SK-N-SH (cell line): ENCODE measurements at places on chromosomes 2 and 18. TPM values are rescaled to one million over a fixed set of nuclear protein-coding genes. Genes with fewer than 3 reads are reported as not detected.

- DNase-seq = peak; percentile 59
Observed at GRCh38 chr2:101518578-101519492, 43.9 kb upstream of the RFX8 start.

DNA sequence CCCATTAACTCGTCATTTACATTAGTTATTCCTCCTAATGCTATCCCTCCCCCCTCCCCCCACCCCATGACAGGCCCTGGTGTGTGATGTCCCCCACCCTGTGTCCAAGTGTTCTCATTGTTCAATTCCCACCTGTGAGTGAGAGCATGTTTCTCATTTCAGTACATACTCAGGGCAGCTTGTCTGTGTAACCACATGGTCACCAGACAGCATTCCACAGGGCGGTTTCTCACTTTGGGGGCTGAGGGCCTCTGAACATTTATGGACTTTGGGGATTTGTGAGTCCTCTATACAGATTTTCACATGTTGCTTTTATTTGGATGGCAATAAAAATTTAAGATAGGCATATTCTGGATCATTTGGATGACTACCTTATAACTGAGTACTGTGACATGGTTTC is 84.0 kb downstream of the LYPD6B start:
- no peak for DNase-seq

GRCh38 chr2:27184115-27184514 is 27.7 kb upstream of the ATRAID start:
- DNase-seq = no peak

DNA sequence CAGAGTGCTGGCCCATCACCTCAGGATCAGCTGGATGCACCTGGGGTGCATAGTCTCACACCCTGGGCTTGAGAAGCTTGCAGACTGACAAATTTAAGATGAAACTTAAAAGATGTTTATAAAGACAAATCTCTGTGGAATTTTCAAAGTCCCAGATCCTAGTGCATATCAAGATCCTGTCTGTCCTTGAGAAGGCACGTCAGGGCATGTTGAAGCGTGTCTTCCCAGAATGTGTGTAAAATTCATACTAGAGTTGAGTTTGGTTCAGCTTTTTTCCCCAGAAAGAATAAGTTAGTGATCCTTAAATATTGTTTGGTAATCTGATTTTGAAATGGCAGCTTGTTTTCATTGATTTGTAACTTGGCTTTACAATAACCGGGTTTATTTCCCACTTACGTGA is 27.5 kb downstream of the INSIG2 start:
- DNase-seq = no peak

GRCh38 chr2:129400826-129401225 is 578.6 kb upstream of the RAB6C start:
- peak; percentile 50 for DNase-seq

DNA sequence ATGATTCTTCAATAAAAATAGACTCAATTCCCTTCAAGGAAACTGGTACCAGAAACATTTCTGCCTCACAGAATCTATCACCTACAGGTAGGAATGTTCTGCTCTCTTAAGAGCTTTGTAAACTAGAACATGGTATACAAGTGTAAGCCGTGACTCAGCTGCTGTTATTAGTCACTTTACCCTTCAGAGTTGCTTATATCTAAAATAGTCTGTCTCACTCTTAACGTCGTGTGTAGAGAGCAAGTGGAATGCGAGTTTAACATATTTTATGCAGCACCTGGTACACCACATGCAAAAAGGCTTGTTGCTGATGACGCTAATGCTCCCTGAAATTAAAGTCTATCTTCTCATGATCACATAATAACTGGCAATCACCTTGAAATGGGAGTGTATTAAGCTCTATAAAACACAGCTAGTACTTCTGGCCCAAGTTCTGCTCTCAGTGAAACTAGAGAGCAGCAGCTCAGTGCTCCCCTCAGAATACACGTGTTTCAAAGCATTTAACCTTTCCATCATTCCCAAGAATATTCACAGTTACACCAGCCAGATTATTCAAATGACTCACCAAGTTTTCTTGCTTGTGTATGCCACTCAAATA is 420.0 kb downstream of the ZEB2 start:
- no peak for DNase-seq

GRCh38 chr2:139165041-139165440 is 384.9 kb upstream of the NXPH2 start:
- DNase-seq = no peak

THAP4 gene
- polyA plus RNA-seq = 46.0 and 64.7 TPM in 2 replicates

- DNase-seq = no peak
Observed at GRCh38 chr2:241574911-241575623, 16.5 kb downstream of the BOK start.

IL1A gene
- polyA plus RNA-seq = not detected in 2 replicates

- no peak for DNase-seq
Observed at GRCh38 chr2:103788951-103789350, 1027.1 kb downstream of the TMEM182 start.

CXCR4 gene
- polyA plus RNA-seq = 0.48 and 1.3 TPM in 2 replicates

DNA sequence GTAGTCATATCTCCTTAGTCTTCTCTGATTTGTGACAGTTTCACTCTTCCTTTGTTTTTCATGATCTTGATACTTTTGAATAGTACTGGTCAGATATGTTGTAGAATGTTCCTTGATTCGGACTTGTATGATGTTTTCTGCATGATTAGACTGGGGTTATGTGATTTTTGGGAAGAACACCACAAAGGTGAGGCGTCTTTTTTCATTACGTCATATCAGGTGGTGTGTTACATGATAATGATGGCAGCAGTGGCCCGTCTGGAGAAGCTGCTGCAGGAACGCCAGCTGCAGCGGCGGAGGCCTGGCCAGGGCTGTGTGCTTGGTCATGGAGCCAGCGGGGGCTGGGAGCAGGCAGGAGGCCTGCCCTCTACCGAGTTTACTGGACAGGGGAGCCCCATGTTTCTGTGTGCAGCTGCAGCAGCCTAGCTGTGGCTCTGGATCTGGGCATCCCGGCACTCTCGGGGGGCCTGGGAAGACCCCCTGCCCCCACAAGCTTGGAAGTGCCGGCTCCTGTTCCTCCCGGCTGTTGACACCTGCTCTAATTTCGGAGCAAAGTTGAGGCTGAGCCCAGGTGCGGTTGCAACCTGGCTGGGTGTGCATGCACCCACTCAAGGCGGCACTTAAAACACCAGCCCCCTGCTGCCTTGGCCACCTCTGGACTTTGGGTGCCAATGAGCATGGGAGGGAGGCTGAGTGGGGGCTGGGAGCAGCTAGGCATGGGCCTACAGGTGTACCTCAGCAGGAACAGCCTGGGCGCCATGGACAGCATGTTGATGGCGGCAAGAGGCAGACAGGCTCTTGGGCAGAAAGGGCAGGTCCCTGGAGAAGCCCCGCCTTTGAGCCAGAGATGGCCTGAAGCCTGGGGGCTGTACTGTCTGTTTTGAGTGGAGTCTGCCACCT is 26.1 kb downstream of the SLC4A10 start:
- DNase-seq = no peak

- DNase-seq = no peak
Observed at GRCh38 chr18:24065906-24066305, 51.4 kb downstream of the TTC39C start.

- no peak for DNase-seq
Observed at GRCh38 chr2:196162586-196163175, 8.7 kb downstream of the STK17B start.

DNA sequence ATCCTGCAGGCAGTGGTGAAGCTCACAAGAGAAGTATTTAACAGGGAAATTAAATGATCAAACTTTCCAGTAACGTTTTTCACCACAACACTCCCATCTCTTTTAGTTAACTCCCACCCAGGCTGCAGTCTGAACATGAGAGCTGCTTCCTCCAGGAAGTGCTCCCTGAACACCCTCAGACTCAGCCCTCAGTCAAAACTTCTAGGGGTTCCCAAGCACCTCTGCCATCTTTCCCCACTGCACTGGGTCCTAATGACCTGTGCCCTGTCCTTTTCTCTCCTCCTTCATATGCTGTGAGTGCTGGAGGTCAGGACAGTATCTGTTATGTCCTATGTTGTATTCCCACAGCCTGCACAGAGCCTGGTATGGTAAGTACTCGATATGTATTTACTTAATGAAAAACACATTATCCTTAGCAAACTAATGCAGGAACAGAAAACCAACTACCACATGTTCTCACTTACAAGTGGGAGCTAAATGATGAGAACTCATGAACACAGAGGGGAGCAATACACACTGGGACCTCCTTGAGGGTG is 49.2 kb upstream of the ASPRV1 start:
- no peak for DNase-seq

DNA sequence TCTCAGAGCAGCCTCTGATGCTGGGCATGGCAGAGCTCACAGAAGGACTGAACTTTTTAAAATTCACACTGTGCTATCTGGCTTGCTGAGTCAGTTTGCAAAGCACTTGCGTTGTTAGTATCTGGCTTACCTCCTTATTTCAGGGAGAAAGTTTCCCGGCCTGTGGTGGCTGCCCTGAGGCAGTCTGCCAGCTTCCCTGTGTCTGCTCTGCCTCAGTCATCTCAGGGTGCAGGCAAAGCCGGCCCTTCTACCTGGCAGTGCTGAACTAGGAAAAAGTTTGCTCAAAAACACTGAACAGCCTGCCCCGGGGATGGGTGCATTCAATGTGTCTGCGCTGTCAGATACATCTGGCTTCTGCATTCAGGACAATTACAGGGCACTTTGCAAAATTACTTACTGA is 90.2 kb upstream of the UXS1 start:
- no peak for DNase-seq

GRCh38 chr2:197092431-197092830 is 165.9 kb upstream of the PGAP1 start:
- DNase-seq = peak; percentile 46

DNA sequence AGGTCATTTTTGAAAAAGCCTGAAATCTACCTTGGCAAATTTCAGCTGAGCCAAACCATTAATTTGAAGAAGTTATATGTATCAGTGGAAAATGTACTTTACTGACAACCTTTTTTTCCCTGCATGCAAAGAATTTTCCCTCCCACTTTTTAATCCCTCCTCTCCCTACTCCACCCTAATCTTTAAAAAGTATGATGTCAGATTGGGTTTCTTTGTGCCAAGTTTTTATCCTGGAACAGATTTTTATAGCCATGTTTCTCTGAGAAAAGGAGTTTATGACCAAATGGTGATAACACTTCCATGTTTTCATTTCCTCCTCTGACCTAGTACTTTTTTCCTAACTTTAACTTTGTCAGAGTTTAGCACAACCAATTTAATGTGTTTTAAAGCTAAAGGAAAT is 250.3 kb upstream of the FOSL2 start:
- no peak for DNase-seq

- no peak for DNase-seq
Observed at GRCh38 chr2:181742361-181742760, 62.0 kb upstream of the NEUROD1 start.

GRCh38 chr2:144320491-144320890 is 199.4 kb downstream of the ZEB2 start:
- DNase-seq = no peak

- no peak for DNase-seq
Observed at GRCh38 chr2:99096728-99097127, 44.8 kb upstream of the C2orf15 start.

DNA sequence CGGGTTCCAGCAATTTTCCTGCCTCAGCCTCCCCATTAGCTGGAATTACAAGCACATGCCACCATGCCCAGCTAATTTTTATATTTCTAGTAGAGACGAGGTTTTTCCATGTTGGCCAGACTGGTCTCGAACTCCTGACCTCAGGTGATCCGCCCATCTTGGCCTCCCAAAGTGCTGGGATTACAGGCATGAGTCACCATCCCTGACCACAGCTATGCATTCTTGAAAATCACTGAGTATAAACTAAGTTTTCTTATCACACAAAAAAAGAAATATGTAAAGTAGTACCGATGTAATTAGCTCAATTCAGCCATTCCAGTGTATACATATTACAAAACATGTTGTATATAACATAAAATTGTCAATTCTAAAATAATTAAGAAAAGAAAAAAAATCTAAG is 232.7 kb downstream of the MBD2 start:
- DNase-seq = no peak

DNA sequence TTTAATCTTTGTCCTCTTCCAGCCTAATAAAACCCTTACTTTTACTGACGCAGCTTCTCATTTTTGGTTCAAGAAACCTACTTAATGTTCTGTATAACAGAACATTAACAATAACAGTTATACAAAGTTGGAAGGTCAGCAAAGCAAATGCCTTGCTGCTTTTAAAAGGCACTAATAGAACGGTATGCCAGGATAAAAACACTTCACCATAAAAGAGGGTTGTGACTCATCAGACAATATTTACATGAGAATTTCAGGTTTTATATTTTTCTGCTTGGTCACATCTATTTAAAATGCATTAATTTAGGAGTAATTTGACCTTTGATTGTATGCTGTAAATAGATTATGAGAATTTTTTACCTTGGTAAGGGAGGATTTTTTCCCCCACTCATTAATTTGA is 3.0 kb downstream of the KLHL41 start:
- DNase-seq = no peak
